ENCODE measurements at places on chromosomes 16 and 17.

DNA sequence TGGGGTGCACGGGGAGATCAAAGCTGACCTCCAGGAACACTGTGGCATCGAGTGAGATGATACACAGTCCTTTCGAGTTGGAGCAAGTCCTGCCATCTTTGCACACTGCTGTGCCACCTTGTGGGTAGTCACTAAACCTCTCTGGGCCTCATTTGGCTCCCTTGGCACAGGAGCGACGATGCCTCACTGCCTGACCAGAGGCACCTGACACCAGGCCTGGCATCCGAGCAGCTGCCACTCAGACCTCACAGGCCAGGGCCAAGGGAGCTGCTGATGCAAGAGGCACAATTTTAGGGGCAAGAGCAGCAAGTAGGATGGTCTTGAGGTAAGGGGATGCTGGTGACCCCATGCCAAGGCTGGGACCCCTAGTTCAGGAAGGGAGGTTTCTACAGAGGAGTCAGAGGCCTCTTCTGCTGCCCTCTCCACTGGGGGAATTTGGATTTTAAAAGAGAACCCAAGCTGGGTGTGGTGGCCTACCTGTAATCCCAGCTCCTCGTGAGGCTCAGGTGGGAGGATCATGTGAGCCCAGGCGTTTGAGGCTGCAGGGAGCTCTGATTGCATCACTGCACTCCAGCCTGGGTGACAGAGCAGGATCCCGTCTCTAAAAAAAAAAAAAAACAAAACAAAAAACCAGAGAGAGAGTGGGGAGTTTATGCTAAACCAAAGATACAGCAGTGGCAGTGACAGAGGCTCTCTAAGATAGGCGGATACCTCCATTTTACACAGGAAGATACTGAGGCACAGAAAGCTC lies 6.7 kb upstream of the ADGRG1 start:
- no peak for ATAC-seq

DNA sequence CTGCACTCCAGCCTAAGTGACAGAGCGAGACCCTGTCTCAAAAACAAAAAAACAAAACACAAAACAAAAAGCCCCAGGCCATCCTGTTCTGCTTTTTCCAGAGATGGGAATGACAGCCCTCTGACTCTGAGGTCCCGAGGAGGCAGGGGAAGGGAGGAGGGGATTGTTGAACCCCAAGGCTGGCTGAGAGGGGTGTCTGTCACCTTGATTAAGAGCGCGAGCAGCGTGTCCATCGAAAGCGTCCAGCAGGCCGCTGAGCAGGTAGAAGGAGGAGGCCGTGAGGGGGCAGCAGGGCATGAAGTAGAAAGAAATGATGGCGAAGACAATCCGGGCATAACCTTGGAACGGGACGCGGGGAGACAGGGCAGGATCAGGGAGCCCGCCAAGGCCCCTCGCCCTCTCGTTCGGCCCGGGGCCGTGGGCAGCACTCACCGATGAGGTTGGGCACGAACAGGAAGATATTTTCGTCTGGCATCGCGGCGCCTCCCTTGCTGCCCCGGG lies 593 bp downstream of the CDIPT start:
- ATAC-seq = no peak

- ATAC-seq = no peak
These were observed 59.2 kb downstream of the ATP2C2 start for GRCh38 chr16:84427553-84427952.

- ATAC-seq = no peak
These were observed 14.9 kb upstream of the NFATC3 start for GRCh38 chr16:68070249-68070730.

DNA sequence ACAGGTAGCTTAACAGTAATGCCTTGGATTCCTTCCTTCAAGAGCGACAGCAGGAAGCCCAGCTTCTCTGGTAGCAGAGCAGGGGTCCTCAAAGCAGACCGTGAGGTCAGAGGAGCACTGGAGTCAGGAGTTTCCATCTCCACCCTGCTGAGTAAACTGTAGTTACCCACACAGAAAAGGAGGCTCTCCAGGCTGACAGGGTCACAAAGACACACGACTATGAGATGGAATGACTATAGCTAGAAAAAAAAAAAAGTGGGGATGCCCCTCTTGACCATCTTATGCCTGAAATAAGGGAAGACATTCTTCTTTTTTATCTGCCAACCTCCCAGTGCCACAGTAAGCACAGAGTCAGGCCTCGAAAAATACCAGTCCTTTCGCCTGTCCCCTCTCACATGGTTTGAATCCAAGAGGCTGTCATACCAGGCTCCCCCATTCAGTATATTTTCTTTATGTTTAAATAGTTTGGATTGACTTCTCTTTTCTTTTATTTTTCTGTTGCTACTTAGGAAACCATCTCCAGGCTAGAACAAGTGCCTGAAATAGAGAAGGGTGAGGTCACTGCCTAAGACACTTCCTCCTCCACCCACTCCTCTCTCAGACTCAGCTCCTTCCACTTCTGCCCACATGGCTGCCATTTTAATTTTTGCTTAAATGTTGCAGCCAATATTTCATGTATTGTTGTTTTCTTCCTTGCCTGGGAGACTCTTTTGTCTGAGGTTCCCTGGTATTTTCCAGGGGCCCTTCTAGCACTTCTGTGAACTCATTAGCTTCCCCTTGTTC lies 707.4 kb downstream of the MAF start:
- ATAC-seq = peak; percentile 75

GRCh38 chr17:4947411-4948165 lies 742 bp downstream of the PFN1 start:
- peak; percentile 37 for ATAC-seq

DNA sequence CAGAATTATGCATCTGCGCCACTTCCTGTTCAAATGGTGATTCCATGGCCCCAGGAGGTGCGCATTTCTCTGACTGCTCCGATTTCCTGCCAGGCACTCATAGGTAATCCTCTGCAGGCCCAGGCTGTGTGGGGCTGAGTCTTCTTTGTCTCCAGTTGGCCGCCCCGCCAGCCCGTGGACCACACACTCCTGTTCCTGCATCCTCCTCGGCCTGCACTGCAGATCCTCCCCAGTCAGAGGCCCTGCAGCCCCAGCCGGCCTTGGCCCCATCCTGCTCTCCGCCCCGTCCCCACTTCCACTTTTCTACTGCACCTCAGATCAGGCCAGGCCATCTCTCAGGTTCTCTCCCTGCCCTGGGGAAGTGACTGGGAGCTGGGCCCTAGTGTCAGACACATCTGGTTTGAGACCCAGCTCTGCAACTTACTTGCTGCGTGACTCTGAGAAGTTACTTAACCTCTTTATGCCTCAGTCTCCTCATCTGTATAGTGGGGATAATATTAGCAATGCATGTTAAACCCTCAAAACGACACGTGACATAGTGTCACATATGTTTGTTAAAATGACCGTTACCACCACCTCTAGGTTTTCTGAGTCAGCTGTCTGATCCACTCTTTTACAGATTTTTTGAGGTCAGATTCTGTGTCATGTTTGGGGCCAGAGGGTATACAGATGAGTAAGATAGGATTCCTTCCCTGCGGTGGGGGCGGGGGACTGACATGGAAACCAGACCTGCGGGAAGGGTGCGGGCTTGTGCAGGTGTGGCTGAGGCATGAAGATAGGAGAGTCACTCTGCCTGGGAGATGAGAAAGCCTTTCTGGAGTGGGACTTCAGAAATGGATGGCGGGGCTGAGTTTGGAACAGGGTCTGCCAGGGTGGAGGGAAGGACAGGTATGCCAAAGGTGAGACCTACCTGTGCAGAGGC lies 12.8 kb downstream of the RAB11FIP4 start:
- peak; percentile 10 for ATAC-seq

GRCh38 chr17:661509-661908 lies 53.1 kb downstream of the VPS53 start:
- ATAC-seq = peak; percentile 61

GRCh38 chr16:69867784-69868560 lies 83.2 kb upstream of the CLEC18A start:
- no peak for ATAC-seq
